Stomach (tissue), 19 donors: ENCODE measurements at places on chromosomes 11 and 22. TPM values are rescaled to one million over a fixed set of nuclear protein-coding genes. Genes with fewer than 3 reads are reported as not detected.

- H3K4me3 ChIP-seq, result no peak overlapping the region
- no peak for DNase-seq
- no peaks in the 10 kb centered on the region for H3K4me1 ChIP-seq
- no peak overlapping the region for H3K27ac ChIP-seq
These were observed 76.1 kb downstream of the CABIN1 start for GRCh38 chr22:24087071-24087795.

GRCh38 chr11:129960216-129961214 lies 42.1 kb downstream of the PRDM10 start:
- H3K27me3 ChIP-seq, result no peaks in the 10 kb centered on the region
- H3K36me3 ChIP-seq, result peaks cover 34% of the 10 kb centered on the region
- no peak overlapping the region for H3K4me3 ChIP-seq
- H3K4me1 ChIP-seq, result no peaks in the 10 kb centered on the region
- no peak for DNase-seq

LRP5 gene
- total RNA-seq, result 36.5 TPM

LRRC56 gene
- 8.1 TPM for total RNA-seq

ALX4 gene
- not detected for total RNA-seq
